ENCODE measurements at places on chromosomes 6 and 20. TPM values are rescaled to one million over a fixed set of nuclear protein-coding genes. Genes with fewer than 3 reads are reported as not detected.

DNA sequence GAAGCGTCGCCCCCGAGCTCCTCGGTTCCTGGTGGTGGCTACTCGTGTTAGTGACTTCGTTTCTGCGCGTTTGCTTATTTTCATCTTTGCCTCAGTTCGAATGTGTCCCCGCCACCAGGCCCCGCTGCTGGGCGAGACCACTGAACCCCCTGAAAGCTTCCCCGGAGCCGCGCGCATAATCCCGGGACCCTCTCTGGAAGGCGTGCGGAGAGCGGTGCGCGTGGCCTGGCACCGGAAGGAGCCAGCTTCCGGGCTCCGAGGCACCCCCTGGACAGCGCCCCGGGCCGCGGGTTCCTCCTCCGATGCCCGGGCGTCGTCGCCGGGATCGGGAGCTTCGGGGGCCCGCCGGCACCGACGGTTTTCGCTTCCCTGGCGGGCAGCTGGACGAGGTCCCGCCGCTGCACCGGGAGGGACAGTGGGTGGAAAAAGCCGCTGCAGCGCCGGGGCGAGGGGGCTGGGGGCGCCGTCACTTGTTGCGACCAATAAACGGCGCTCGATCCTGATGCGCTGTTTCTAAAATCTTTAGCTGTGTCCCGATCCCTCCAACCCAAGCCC lies 643 bp upstream of the SLC35D3 start:
- peak overlapping the region; percentile 67 for H3K4me3 ChIP-seq
- H3K27ac ChIP-seq = no peak overlapping the region
- peaks cover 29% of the 10 kb centered on the region for H3K4me1 ChIP-seq
- no peaks in the 10 kb centered on the region for H3K36me3 ChIP-seq
- H3K27me3 ChIP-seq = peaks cover 64% of the 10 kb centered on the region
- no peak for DNase-seq

GRCh38 chr20:57265997-57266290 lies 497 bp downstream of the BMP7 start:
- H3K4me1 ChIP-seq = peaks cover 3% of the 10 kb centered on the region
- H3K27ac ChIP-seq = no peak overlapping the region
- no peak for DNase-seq
- H3K36me3 ChIP-seq = no peaks in the 10 kb centered on the region
- no peak overlapping the region for H3K4me3 ChIP-seq

RIPOR2 gene
- total RNA-seq = 303 TPM

DNA sequence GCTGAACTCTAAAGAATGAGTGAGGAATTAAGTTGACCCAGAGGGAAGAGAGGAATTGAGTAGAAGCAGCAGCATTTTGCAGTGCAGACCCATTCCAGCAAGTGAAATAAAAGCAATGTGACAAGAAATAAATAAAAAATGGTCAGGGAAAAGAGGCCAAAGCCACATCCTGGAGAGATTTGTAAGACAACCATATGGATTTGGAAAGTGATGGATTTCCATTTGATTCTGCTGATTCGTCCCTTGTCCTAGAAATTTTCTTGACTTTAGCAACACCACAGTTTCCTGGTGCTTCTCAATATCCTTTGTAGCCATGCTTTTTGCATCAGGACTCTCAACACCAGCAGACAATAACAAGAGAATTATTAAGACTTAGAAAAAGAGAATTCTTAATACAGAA lies 29.8 kb downstream of the ANKEF1 start:
- no peak overlapping the region for H3K27ac ChIP-seq
- peaks cover 1% of the 10 kb centered on the region for H3K27me3 ChIP-seq
- H3K36me3 ChIP-seq = no peaks in the 10 kb centered on the region
- no peaks in the 10 kb centered on the region for H3K4me1 ChIP-seq
- no peak for DNase-seq

DNA sequence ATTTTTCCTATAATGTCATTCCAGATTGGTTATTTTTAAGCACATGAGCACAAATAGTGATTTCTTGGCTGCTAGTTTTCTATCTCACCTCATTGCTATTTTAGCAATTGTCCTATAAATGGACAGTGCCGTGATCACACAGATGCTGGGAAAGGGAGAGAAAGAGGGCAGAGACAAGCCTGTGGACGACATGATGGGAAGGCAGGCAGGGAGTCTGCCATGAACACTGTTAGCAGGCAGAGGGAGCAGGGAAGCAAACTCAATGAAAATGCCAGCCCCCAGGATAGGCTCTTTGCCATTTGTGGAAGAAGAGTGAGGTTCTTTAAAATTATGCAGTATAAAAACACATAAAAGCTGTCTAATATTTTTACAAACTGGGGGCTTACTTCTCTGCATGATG lies 96.8 kb downstream of the ADTRP start:
- no peak overlapping the region for H3K4me3 ChIP-seq
- H3K36me3 ChIP-seq = peaks cover 3% of the 10 kb centered on the region
- peaks cover 2% of the 10 kb centered on the region for H3K27me3 ChIP-seq
- DNase-seq = no peak
- H3K4me1 ChIP-seq = no peaks in the 10 kb centered on the region
- no peak overlapping the region for H3K27ac ChIP-seq

CEP85L gene
- 47.9 TPM for total RNA-seq

All from activated CD4-positive, alpha-beta T cell treated with anti-CD3 and anti-CD28 coated beads, Interleukin-2, amount 10 ng/mL, durations not matched to agents 7 days and 5 days (primary cell).